ENCODE measurements at places on chromosomes 4 and X.

DNA sequence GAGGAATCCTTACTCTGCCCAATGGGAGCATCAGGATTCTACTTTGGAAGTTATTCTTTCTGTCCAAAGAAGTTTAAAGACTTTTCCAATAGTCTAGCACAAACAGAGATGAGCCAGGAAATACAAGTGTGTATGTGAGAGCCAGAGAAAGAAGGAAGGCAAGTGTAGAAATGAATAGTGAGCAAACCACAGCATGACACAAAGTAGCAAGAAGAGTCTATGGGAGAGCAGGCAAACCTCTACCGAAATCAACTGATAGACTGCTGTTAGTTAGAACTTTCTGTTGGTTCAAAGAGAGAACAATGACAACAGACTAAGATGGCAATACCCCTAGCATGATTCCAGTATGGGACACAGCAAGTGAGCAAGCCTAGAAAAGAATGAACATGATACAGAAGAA lies 16.1 kb upstream of the GPR34 start:
- no peak for DNase-seq

DNA sequence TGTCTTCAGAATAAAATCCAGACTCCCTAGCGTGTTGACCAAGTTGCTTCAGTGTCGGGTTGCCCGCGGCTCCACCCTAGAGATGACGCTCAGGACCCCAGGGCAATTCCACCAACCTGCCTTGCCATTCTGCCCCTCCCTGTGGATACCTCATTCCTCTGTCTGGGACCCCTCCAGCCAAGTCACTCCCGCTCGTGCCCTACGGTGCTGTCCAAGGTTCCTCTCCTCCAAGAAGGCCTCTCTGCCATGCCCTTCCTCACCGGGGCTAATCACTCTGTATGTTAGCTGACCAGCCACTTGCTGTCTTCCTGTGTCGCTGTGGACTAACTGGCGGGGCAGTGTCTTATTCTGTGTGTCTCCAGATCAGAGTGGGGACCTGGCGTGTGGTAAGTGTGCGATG lies 46.6 kb downstream of the TENM3 start:
- no peak for DNase-seq

GRCh38 chr4:95729596-95729995 lies 110.3 kb upstream of the PDHA2 start:
- DNase-seq, result no peak

DNA sequence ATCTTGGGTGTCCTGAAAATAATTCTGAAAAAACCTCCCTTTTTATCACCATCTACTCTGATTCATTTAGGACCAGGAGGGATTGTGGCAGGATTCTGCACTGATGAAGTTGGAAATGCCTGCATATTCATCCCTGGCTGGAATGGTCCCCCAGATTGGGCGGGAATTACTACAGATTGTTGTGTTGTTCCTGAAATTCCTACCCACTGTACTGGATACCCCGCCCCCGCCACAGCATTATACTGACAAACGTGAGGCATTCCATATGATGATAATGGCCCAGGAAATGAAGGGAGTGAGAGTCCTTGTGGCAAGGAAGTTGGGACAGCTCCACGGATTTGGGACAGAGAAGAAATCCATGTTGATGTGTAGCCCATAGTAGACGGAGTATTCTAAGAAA lies 15.2 kb upstream of the FAM120C start:
- no peak for DNase-seq

- DNase-seq, result no peak
Observed at GRCh38 chr4:169107528-169107927, 97.5 kb upstream of the CBR4 start.

DNA sequence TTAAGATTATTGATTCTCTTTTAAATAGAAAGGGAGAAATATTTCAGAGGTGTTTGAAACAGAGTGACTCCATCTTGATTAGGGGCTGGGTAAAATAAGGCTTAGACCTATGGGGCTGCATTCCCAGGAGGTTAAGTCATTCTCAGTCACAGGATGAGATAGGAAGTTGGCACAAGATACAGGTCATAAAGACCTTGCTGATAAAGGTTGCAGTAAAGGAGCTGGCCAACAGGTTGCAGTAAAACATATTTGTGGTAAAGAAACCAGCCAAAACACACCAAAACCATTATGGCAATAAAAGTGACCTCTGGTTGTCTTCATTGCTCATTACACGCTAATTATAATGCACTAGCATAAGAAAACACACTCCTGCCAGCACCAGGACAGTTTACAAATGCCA lies 165.0 kb downstream of the SPIN4 start:
- no peak for DNase-seq

GRCh38 chrX:108484251-108484650 lies 44.6 kb downstream of the COL4A5 start:
- no peak for DNase-seq

GRCh38 chr4:78629991-78630541 lies 78.5 kb downstream of the ANXA3 start:
- no peak for DNase-seq

- DNase-seq, result peak; percentile 55
Observed at GRCh38 chr4:38313999-38314561, 349.9 kb upstream of the KLF3 start.

- no peak for DNase-seq
Observed at GRCh38 chrX:17817251-17817650, 43.8 kb downstream of the RAI2 start.

GRCh38 chrX:136147976-136148375 lies 643 bp downstream of the FHL1 start:
- peak; percentile 8 for DNase-seq

DNA sequence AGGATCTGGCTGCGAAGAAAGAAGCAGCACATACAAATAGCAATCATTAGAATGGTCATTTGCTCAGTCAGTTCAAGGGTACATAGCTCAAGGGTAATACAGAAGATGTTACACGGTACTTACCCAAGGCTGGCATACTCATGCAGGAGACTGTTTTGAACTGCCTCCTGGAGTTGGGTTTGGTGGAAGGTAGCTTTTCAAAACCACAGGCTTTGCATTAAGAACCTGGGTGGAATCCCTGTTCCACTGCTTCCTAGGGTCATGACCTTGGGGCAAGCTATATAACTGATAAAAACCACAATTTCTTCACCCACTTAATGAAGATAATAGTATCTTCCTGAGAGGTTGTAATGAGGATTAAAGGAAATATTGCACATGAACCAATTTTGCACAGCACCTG lies 36.5 kb downstream of the TBC1D9 start:
- no peak for DNase-seq

DNA sequence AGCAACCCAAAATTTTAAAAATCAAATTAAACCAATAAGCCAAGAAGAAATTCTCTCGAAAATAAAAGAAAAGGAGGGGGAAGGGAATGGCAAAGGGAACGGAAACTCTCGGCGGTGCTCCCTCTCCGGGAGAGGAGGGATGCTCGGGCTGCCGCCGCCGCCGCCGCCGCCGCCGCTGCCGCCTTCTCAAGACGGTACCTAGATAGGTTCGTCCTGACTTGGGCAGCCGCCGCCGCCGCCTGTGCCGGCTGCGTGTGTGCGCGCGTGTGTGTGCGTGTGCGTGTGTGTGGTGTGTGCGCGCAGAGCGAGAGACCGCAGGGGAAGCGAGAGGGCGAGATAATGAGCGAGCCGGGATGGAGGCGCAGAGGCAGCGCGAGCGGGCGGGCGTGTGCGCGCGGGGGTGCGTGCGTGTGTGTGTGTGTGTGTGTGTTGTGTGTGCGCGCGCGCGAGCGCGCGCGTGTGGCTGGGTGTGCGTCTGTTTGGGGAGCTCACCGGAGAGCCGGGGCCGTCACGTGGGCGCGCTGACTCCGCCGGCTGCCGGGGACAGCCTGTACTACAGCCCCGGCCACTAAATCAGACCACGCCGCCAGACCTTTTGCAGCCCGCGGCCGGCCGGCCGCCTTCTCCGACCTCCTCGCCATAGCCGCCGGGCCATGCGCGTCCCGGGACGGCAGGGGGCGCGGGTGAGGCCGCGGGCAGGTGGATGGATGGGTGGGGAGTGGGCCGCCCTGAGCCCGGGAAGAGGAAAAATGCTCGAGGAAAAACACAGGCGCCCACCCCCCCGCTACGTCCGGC lies 111.6 kb downstream of the DHX15 start:
- peak; percentile 90 for DNase-seq

- no peak for DNase-seq
Observed at GRCh38 chr4:94525993-94526728, 74.4 kb downstream of the PDLIM5 start.

DNA sequence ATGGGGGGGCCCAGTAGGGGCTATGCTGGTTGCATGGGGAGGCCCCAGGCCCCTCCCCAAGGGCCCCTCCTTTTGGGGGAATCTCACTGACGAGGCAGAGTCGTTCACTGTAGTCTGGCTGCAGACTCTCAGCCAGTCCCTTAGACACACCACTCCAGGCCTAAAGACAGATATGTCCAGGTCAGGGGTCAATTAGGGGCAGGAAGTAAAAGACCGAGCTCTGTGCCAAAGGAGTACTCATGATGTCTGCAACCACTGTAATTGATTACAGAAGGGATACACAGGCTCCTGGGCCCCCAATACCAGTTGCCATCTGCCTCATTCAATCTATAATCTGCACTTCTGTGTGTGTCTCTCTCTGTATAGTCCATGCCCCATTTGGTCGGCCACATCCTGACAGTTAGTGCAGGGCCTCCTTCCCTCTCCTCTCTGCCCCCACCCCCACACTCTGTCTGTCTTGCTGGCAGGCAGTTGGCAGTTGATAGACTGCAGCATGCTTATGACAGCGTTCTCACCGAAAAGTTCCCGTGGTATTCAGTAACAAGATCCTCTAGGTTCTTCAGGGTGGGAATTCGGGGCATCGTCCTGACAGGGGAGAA lies 1.3 kb upstream of the CXorf65 start:
- no peak for DNase-seq

- no peak for DNase-seq
Observed at GRCh38 chr4:23483320-23483960, 406.4 kb downstream of the PPARGC1A start.

DNA sequence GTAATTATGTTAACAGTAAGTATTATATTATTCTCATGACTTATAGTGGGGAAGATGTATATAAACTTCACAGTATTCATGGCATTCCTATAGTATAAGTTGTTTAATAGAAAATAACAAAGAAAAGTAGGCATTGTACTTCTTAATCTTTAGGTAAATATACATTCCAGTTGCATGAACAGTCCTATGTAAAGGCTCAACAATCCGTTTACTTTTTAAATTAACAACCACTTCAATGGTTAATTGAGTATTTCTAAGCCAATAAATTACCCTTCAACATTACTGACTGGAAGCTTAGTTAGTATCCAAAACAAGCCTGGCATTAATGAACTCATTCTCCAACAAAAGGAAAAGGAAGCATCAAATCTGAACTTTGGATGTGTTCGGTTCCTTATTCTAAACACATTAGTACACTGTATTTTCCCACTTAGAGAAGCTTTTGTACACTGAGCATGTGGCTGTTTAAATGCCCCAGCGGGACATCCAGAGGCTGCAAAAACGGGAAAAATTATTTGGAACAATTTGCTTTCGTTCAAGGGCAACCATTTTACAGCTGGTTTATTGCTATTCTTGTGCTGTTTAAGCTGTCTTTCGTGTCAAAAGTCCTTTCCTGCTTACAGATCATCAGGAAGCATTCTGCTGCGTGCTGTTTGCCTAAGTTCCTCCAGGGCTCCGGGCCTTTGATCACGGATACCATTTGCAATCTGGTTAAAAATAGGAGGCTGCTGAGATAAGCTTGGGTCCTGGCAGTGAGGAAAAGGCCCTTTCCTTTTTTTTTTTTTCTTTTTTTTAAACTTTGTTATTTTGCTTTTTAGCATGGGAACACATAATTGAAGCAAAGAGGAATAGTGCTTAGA lies 460.3 kb downstream of the SPRY1 start:
- DNase-seq, result peak; percentile 46

DNA sequence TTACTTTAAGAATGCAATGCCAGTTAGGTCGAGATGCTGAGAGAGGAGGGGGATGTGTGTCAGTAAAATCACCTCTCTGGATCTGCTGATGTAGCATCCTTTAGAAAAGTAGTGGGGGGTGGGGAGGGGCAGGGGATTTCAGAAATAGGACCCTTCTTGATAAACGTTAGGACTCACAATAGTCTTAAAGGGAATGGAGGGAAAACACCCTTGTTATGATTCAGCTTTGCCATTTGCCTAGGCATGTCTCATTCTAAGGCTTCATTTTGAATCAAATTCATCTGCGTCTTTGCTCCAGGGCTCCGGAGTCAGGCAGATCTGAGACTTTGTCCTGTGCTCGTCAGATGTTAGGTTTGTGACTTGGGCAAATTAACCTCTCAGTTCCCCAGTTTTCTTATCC lies 879 bp downstream of the SH2D1A start:
- DNase-seq, result no peak

GRCh38 chr4:56409511-56410090 lies 22.3 kb upstream of the AASDH start:
- no peak for DNase-seq

DNA sequence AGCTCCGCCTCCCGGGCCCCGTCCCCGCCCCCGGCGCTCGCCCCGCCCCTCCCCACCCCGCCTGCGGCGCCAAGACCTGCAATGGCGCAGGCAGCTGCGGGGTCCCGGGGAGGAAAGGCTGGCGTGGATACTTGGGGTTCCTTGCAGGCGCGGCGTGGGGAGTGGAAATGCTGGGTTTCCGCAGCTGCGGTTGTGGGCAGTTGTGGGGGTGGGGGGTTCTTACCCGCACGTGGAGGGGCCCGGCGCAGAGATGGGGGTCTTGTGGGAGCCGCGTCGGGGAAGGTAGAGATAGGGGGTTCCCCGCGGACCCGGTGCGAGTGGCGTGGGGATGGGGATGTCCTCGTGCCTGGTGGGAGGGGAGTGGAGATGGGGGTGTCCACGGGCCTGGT lies 680 bp upstream of the ASMTL start:
- DNase-seq, result peak; percentile 47

DNA sequence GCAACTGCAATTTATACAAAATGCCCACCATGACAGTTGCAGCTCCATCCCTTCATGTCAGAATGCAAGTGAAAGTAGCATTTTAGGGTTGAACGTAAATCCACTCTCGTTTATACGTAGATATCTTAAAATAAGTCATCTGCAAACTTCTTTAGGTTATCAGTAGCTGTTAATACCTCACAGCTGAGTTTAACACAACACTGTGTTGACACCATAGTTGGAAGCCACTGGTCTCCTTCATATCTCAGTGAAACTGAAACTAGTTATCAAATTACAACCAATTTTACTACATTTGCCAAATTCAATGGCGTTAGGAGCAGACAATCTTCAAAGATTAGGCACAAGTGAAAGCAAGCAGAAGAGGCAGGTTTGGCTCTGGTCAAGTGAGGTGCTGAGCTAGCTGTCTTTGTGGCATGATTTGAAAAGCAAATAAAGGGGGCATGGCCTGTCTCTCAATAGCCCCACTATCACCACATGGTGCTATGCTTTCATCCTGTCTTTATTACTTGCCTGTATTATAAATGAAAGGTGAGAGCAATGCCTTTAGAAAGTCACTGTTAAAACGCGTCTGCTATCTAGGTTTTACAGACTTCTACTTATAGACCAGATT lies 12.3 kb downstream of the PPP3CA start:
- no peak for DNase-seq

GRCh38 chrX:21723814-21724213 lies 34.1 kb downstream of the SMPX start:
- DNase-seq, result no peak

DNA sequence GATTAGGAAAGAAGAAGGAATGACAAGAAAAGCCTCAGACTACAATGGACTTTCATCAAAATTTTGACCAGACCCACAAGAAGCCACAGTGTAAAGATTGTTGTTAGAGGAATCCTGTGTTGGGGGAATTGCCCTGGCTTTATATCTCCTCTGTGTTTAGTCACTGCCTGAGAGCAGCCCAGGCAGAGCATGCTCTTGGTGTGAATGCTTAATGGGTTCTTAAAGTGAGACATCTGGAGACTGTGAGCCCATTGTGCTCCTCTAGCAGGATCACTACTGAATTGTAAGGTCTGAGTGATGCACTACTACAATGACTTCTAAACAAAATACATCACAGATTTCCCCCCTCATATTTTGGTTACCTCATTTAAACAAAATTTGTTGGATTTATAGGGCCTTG lies 1860.5 kb upstream of the ADGRL3 start:
- DNase-seq, result no peak
